Activated CD4-positive, alpha-beta T cell treated with anti-CD3 and anti-CD28 coated beads, Interleukin-2, Interleukin-6, amounts not matched to agents 100 ng/mL and 50 ng/mL, durations not matched to agents 16 hours and 8 hours (primary cell): ENCODE measurements at places on chromosomes 1 and 21.

- no peak for DNase-seq
Measured at GRCh38 chr1:17837233-17838030, 82.3 kb downstream of the ACTL8 start.

GRCh38 chr1:81666586-81666985 lies 134.1 kb upstream of the ADGRL2 start:
- no peak for DNase-seq

- DNase-seq = peak; percentile 18
Measured at GRCh38 chr1:21904704-21905520, 32.2 kb downstream of the HSPG2 start.

DNA sequence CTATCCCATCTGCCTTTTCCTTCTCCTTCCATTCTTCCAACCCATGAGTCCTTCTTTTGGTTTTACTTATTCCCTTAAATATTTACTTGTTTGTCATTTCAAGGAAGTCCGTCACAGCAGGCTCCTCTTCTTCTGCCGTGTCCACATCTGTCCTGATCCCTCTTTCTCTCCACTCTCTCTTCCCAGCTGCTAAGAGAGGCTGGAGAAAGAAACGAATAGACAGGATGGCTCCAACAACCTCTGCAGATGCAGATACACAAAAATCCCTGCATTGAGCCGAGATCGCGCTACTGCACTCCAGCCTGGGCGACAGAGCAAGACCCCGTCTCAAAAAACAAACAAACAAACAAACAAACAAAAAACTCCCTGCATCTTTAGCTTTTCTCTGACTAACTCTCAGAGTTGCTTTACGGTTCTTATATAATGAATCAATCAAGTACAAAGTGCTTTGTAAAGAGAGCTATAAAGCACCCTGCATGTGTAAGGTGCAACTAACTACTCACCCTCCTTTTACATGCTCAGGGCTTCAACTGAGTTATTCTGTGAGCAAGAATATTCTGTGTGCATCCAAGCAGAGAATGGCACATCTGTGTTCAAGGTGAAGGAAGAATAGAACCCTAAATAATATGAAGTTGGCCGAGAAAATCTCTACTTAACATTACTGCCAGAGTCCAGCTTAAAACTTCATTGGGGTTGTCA lies 3.8 kb upstream of the SAMD13 start:
- no peak for DNase-seq

- DNase-seq = no peak
Measured at GRCh38 chr1:11703357-11704193, 12.1 kb downstream of the DRAXIN start.

GRCh38 chr1:154626456-154627256 lies 18.7 kb upstream of the ADAR start:
- DNase-seq = no peak

- no peak for DNase-seq
Measured at GRCh38 chr1:76989976-76990375, 122.7 kb downstream of the ST6GALNAC5 start.

- peak; percentile 83 for DNase-seq
Measured at GRCh38 chr1:206030714-206031113, 7.0 kb upstream of the CTSE start.

GRCh38 chr1:195434566-195435203 lies 1173.6 kb downstream of the KCNT2 start:
- DNase-seq = no peak

- no peak for DNase-seq
Measured at GRCh38 chr1:159370855-159371254, 61.1 kb upstream of the OR10J4 start.

DNA sequence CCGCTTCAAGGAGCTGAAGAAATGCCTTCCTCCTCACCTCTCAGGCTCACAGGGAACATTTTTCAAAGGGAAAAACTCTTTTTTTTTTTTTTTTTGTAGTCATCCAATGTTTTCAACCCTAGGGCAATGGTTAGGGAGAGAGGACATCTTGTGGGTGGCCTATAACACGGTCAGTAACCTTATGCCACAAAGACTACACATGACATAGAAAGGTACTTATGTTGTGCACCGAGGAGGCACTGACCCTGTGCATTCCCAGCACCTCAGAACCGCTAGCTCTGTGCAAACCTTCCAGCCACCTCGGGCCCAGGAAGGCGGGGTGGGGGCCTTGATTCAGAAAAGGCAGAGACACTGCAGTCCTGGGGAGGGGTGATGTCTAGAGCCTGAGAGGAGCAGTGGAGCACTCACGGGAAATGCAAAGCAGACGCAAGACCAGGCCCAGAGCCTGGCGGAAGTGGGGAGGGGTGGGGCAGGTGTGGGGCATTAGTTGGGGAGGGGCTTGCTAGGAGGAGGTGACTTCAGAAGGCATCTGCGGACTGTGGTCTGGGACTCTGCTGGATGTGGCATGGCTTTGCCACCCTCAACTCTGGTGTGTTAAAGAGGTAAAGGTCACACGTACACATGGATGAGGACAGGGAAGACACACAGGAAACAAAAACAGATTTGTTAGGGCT lies 68.6 kb downstream of the MDM4 start:
- peak; percentile 29 for DNase-seq
